Prostate gland (tissue), 2 donors: ENCODE measurements at places on chromosomes 5 and 9.

- no peak for DNase-seq
Observed at GRCh38 chr9:81767921-81768320, 78.6 kb upstream of the TLE1 start.

GRCh38 chr9:121217609-121218292 is 16.1 kb upstream of the RAB14 start:
- no peak for DNase-seq

DNA sequence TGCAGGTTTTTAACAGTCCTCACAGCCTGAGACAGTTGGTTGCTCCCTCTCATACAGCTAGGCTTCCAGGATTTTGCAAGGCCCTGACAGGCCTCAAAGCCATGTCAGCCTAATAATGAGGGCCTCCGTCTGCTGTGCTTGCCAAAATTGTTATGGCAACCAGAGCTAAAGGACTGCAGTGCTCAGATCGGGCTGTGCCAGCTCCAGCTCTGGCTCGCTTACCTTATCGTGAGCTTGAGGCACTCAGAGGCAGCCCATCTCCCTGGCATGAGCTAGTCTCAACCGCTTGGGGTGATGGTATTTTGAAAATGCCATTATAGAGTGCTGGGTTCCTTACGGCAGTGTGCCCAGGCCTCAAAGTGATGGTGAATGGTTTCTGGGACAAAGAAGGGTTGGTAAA is 8.4 kb downstream of the MTAP start:
- DNase-seq, result no peak

- DNase-seq, result no peak
Observed at GRCh38 chr9:87710443-87710842, 15.5 kb upstream of the CTSL start.

DNA sequence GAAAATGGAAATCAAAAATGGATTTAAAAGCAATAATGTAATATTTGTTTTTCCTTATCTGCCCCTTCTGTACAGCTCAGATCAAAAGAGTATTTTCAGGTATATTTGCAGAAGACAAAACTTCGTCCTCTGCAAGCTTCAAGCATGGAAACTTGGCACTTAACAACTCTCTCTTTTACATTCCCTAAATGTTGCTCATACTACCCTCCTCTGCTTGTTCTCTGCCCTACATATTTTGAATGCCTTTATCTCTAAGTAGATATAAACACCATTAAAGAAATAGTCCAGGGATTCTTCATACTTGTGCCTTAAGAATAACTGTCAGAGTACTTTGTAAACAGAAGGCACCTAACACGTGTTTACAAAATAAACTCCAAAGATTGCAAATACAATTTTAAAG is 19.2 kb upstream of the SMC2 start:
- DNase-seq, result no peak

DNA sequence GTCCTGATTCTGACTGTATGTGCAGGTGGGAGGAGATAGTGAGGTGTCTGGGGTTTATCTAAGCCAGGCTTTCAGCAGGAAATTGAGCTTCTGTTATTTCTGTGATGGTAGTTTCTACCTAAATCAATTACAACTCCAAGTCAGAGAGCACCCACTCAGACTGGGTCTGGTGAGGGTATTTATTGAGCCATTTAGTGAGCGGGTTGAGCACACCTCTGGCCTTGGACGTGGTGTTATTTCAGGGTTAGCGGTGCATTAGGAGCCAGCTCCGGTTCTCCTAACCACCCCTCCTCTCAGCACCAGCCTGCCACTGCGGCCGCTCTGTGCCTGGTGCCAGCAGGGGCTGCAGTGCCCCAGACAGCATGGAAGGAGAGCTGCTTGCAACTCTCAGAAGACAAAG is 238.9 kb downstream of the CACNA1B start:
- DNase-seq, result no peak

GRCh38 chr9:128007566-128008138 is 26.9 kb upstream of the EEIG1 start:
- DNase-seq, result peak; percentile 21

DNA sequence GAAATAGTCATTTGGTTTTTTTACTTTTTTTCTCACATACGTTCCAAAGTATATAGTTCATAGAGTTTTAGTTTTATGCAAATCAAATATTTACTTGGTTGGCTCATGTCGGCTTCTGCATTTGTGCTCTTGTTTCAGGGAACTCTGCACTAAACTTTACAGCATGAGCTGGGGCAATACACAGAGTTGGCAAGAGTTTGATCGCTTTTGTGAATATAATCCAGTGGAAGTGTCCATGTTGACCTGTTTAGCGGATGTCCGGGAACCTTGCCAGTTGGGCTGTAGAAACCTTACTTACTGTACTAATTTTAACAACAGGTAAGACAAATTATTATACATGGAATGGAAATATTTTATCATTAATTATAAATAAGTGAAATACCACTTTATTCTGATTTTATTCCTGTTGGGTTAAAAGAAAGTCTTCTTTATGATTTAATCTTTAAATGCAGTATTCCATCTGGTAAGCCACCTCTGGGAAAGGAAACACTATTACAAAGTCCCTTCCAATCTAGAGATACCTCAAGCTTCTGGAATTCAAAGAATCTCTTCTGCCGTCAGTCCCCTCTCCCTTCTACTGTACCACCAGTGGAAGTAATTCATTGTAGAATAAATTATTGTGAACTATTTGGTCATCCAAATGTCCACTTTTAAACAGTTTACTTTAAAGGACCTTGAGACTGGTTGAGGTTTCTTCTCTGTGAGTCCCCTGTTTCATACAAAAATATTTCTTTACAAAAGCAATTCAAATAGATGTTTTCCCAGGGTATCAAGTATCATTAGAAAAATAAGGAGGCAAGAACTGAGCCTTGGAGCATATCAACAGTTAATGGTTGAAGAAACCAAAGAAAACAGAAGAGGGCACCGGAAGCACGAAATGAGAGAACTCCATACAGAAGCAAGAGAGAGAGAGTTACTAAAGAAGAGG is 45.2 kb upstream of the GLIPR2 start:
- peak; percentile 46 for DNase-seq
